ENCODE measurements at places on chromosomes 5 and 9.

GRCh38 chr5:169512385-169512784 lies 71.2 kb upstream of the SPDL1 start:
- no peak for DNase-seq

DNA sequence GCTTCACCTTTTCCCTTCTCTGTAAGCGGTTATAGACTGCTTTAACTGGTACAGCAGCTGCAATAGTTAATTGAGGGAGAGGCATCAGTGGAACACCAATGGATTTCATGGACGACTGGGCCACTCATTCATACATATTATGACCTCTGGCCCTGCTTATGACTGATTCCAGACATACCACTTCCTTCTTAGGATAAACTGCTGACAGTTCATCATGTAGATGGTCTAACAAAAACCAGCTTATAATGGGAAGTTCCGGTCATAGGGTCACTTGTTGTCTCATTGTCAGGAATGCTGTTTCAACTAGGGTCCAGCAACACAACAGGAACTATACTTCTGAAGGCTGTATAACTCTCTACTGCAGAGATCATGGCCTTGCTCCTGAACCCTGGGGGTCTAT lies 265.2 kb upstream of the RASA1 start:
- no peak for DNase-seq

DNA sequence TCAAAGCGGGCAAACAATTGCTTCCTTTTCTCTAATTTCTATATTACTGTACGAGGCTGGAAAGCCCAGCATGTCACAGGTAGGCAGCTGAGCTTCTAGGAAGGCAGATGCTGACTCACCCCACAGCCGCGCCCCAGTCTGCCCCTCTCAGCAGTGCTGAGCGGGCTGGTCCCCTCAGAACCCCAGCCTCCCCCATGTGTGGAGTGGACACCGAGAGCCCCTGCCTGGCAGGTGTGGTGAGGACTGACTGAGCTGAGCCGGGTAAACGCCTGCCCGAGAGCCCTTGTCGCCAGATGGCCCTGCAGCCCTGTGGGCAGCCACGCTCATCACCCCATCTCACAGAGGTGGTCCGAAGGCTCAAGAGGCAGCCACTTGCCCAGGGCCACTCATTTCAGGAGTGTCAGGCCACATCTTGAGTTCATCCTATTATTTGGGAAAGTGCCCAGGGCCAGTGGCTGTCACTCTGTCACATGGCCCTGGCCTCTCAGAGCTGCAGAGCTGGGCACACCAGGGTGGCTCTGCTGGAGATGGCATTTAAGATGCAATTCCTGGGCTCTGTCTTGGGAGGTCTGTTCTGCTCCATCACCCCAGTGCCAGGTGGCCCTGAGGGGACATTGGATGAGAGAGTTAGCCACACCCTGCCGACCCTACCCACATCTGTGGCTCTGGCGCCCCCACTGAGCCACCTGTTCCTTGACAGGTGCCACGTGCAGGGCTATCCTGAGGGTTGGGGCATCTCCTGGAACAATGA lies 12.4 kb downstream of the CARD19 start:
- no peak for DNase-seq

DNA sequence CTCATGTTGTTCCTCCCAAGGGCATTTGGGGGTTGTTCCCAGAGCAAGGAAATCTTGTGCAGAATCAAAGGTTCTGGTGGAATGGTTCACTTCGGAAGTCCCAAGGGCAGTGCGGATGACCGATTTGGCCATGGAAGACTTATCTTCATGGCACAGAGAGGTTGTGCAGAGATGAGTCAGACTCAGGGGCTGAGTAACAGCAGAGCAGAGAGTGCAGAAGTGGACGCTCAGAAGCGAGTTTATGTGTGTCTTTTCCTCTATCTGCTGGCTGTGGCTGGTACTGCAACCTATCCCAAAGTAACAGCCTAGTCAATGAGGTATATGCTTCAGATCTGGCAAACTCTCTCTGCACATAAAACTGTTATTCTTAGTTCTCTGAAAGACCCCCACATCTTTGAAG lies 118.1 kb downstream of the DPYSL3 start:
- no peak for DNase-seq

- DNase-seq: no peak
Measured at GRCh38 chr5:171899792-171900191, 106.6 kb downstream of the FBXW11 start.

DNA sequence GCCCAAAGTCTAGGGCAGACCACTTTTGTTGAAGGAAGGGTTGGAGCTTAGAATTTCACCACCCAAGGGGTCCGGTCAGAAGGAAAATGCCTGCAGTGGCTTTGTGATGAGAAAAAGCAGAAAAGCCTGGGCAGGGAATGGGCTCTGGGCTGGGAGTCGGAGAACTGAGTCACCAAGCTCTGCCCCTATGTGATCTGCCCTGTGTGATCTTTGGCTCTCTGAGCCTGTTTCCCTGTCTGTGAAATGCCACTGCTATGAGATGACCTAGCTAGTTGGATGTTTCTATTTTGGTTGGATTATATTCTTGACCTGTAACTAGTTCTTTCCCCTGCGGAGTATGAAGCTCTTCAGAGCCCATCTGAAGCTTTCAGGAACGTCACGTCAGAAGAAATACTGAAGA lies 9.8 kb downstream of the POLR1E start:
- DNase-seq: no peak

GRCh38 chr5:147156012-147156411 lies 78.8 kb upstream of the STK32A start:
- no peak for DNase-seq

DNA sequence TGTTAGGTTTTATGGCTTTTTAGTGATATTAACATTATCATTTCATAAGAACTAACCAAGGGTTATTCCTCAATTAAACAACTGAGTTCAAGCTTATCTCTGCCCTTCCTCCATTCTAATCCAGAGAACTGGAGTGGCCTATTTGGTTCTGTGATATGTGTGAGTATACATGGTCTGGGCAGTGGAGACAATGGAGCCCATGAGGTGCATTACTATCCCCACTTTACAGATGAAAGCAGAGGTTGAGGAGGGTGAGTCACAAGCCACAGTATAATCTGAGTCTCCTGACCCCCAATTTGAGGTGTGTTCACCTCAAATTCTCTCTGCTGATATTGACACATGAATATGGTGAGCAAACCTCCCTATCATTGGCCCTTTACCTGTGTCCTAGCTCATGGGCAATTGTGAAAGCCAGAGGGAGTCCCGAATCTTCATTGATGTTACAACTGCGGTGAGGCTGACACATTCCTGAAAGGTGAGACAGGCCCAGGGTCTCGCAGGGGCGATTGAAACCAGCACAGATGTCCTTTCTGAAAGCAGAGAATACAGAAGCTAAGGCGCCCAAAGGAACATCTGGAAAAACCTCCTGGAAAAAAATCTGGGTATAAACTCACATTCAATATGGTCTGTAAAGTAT lies 217.2 kb downstream of the TARS1 start:
- no peak for DNase-seq

DNA sequence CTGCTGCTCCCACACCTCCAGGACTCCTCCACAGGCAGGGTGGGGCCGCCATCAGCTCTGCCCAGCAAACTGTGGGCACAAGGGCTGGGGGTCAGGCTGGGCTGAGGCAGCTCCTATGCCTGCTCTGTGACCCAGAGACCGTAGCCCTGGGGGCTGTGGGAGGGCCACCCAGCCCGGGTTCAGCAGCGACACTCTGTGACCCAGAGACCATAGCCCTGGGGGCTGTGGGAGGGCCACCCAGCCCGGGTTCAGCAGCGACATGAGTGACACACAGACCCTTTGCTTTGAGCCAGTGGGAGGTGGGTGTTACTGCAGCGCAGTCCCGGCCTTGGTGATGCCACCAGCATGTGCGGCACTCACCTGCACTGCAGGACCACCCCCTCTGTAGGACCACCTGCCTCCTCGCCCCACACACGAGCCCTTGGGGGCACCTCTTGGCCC lies 118.9 kb upstream of the LPCAT1 start:
- DNase-seq: no peak

DNA sequence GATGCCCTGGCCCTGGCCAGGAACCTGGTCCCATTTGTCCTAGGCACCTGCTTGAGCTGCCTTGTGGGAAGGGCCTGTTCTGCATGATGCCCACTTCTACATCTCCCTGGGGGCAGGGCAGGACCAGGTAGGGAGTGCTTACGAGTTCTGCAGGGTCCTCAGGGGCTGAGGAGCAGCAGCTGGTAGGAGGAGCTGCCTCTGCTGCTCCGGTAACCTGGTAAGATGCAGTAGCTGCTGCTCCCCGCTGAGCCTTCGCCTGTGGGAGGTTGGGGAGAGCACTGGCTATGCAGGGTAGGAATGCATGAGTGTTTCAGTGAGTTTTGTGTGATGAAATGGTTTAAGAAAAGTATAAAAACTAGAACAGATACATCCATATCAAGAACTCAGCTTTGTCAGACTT lies 13.6 kb downstream of the LRRC8A start:
- DNase-seq: no peak
